ENCODE measurements at places on chromosomes 3 and 15.

DNA sequence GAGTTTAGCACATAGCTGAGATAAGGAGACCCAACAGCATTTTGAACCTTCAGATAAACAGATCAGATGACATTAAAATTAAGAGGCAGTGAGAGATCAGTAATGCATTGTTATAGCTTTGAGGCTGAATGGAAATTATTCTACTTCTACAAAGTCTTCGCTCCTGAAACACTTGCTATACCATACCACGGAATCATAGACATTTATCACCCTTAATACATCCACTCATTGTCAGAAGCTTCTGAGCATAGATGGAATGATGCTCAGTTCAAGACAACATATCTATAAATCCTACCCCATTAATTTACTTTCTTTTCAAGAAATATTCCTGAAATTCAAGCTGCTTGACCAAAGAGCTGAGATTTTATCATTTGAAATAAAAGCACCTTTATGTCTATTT lies 266.7 kb downstream of the C3orf38 start:
- no peak for DNase-seq

DNA sequence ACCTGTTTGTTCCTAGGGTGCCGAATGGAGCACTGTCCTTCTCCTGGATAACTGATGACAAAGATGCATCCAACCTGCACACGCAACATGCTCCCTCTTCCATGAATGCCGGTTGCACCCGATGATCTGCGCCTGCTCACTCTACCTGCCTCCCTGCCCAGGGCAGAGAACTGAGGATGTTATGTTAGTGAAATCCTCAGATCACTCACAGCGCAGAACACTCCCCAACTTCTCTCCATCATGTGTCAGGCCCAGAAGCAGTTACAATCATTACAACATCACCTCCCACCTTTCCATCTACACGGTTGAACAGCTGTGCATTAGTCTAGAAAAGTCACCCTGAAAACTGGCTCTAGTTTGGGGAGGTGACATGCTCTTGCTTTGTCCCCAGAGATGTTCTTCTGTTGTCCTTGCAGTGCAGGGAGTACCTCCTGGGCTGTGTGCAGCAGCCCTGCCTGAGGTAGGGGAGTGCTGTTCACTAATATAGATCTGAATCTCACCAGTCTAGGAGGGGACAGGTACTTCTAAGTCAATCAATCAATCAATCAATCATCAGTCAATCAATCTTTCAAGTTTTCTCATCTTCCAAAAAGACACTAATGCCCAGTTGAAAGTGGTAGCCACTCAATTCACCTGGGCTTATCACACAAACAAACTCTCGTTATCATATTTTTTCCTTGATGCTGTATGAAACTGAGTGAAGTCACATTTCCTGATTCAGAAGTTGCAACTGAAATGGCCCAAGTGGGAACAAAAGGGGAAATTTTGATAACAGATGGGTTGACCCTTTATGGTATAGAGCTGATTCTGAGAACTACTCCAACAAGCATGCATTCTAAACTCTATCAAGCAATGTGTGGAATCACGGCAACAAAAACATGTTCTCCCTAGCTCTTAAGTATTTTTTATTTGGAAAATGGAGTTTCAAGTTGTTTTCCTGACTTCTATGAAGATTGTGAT lies 15.4 kb upstream of the ISLR start:
- DNase-seq = no peak

DNA sequence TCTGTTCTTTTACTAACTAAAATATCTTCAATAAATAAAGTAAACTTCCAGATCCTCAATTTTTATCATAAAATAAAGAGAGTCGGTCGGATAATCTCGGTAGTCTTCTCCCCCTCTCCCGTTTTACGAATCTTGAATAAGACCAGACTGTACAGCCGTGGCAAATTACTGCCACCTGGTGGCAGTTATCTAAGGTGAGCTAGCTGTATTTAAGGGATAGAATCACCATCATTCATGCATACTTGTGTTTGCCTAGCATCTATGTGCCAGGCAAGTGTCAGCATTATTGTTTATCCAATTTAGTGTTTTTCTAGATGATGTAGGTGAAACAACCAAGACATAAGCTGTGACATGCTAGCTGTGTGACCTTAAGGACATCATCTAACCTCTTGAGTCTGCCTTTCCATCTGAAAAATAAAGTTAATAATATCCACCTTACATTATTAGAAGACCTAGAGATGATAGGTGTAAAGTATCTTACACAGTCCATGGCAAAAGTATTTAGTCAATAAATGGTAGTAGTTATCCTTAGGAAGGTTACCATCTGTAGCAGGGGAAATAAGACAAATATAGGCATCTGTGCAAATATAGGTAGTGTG lies 21.3 kb downstream of the DUT start:
- DNase-seq = peak; percentile 65

GRCh38 chr15:45906230-45906629 lies 271.4 kb downstream of the SQOR start:
- DNase-seq = no peak

DNA sequence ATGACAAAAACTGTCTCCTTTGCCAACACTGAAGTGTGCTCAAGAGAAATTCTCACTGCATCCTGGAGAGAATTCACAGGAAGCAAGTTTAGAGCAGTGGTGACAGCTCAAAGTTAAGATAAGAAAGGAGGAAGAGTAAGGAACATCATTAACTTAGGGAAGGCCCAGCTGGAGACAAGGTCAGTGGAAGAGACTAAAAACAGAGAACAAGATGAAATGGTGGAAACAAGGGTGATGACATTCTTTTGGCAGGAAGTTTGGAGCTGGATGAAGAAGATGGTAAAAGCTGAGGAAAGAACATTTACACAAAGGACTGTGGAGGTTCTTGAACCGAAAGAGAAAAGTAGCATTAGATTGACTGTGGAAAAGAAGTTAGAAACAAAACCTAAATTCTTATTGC lies 6.7 kb upstream of the SUCLG2 start:
- no peak for DNase-seq

DNA sequence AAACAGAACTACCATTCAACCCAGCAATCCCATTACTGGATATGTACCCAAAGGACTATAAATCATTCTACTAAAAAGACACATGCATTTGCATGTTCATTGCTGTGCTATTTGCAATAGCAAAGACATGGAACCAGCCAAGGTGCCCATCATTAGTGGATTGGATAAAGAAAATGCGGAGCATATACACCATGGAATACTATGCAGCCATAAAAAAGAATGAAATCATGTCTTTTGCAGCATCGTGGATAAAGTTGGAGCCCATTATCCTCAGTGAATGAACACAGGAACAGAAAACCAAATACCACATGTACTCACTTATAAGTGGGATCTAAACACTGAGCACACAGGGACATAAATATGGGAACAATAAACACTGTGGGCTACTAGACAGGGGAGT lies 43.1 kb upstream of the TIMP4 start:
- DNase-seq = no peak

- no peak for DNase-seq
Observed at GRCh38 chr15:91478717-91479191, 374.8 kb upstream of the SLCO3A1 start.

GRCh38 chr3:12938258-12938711 lies 96.9 kb upstream of the RPL32 start:
- DNase-seq = no peak

DNA sequence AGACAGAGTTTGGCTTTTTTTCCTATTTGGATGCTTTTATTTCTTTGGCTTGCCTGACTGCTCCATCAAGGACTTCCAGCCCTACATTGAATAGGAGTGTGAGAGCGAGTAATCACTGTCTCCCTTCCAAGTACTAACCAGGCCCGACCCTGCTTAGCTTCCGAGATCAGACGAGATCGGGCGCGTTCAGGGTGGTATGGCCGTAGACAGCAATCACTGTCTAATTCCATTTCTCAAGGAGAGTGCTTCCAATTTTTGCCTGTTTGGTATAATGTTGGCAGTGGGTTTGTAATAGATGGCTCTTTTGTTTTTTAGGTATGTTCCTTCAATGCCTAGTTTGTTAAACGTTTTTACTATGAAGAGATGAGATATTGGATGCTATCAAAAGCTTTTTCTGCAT lies 125.0 kb upstream of the PEX5L start:
- no peak for DNase-seq

- no peak for DNase-seq
Observed at GRCh38 chr15:23734862-23735261, 47.8 kb upstream of the NDN start.

GRCh38 chr3:54756330-54756731 lies 171.5 kb downstream of the LRTM1 start:
- no peak for DNase-seq

- peak; percentile 78 for DNase-seq
Observed at GRCh38 chr15:81480645-81481053, 106.6 kb upstream of the TMC3 start.

GRCh38 chr3:122497425-122497824 lies 17.3 kb downstream of the KPNA1 start:
- DNase-seq = peak; percentile 86

DNA sequence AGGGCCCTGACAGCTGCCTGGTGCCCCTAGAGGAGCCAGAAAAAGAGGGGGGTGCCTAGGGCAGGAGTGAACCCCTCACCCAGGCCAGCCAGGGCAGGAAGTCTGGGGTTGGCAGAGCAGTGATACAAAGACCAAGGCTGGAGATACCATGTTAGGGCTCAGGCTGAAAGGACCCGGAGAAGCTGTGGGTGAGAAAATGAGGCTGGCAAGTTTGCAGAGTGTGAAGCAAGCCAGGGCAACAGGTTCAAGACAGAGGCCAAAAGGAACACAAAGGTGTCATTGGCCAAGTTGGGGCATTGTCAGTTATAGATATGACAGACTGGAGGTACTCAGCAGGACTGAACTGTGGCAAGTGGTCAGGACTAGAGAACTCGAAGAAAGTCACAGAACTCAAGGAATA lies 40.6 kb upstream of the IREB2 start:
- no peak for DNase-seq

DNA sequence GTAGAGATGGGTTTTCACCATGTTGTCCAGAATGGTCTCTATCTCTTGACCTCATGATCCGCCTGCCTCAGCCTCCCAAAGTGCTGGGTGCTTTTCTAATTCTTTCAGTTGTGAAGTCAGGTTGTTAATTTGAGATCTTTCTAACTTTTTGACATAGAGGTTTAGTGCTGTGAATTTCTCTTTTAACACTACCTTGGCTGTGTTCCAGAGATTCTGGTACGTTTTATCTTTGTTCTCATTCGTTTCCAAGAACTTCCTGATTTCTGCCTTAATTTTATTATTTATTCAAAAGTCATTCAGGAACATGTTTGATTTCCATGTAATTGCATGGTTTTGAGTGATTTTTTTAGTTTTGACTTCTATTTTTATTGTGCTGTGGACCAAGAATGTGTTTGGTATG lies 63.5 kb upstream of the CCDC54 start:
- no peak for DNase-seq

GRCh38 chr3:108301695-108302404 lies 5.5 kb downstream of the HHLA2 start:
- DNase-seq = no peak

GRCh38 chr3:187521546-187521945 lies 148.6 kb downstream of the SST start:
- peak; percentile 6 for DNase-seq

- DNase-seq = no peak
Observed at GRCh38 chr3:154904328-154904727, 175.8 kb upstream of the MME start.

Measured in hematopoietic multipotent progenitor cell (in vitro differentiated cells).